Fibroblast of the aortic adventitia (primary cell): ENCODE measurements at places on chromosomes 5 and 9. TPM values are rescaled to one million over a fixed set of nuclear protein-coding genes. Genes with fewer than 3 reads are reported as not detected.

GRCh38 chr9:83623679-83624076 is 735 bp downstream of the IDNK start:
- peak; percentile 38 for DNase-seq

IRX4 gene
- not detected in 2 replicates for total RNA-seq

- DNase-seq = no peak
These were observed 9.6 kb upstream of the DMRT3 start for GRCh38 chr9:966870-967269.

- DNase-seq = no peak
These were observed 128.9 kb downstream of the STARD4 start for GRCh38 chr5:111383288-111383970.

SUSD1 gene
- 11.4 and 16.4 TPM in 2 replicates for total RNA-seq

GRCh38 chr5:123244458-123244857 is 155.4 kb downstream of the PRDM6 start:
- DNase-seq = no peak

GRCh38 chr5:173412566-173412965 is 84.4 kb upstream of the STC2 start:
- DNase-seq = no peak

DNA sequence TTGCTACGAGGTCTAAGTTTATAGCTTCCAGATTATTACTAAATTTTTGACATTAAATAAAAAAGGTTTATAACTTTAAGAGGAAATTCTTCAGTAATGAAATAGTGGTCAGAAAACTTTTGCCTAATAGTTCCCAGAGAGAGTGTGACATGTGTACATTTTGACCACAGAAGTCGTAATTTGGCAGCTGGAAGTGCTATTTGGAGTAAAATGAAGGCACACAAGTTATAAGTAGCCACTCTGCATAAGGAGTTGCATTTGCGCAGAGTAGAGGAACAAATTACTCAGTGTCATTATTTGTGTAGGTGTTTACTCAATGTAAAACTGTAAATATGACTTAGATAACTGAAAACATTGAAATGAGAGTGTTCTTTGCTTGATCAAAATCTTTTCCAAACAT is 408.4 kb downstream of the CCDC171 start:
- DNase-seq = no peak

DNA sequence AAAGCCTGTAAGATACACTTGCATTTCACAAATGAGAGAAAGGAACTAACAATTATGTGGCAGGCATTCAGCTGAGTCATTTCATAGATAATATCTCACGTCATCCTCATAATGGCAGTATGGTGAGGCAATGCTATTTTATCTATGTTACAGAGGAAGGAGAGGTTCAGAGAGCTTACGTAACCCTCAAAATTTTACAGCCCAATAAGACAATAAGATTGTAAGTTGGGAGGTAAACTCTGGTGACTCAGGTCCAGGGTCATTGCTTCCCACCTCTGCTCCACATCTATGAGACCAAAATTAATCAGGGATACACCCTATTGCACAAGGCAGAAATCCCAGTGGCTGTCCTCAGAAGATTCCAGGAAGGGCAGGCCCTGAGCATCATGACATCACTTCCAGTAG is 309.7 kb downstream of the NSG2 start:
- peak; percentile 96 for DNase-seq

- no peak for DNase-seq
These were observed 92.3 kb upstream of the COL5A1 start for GRCh38 chr9:134549336-134549735.

FYB1 gene
- total RNA-seq = 0.08 and 0.54 TPM in 2 replicates

GRCh38 chr5:3384531-3384930 is 211.1 kb upstream of the IRX1 start:
- no peak for DNase-seq

DNA sequence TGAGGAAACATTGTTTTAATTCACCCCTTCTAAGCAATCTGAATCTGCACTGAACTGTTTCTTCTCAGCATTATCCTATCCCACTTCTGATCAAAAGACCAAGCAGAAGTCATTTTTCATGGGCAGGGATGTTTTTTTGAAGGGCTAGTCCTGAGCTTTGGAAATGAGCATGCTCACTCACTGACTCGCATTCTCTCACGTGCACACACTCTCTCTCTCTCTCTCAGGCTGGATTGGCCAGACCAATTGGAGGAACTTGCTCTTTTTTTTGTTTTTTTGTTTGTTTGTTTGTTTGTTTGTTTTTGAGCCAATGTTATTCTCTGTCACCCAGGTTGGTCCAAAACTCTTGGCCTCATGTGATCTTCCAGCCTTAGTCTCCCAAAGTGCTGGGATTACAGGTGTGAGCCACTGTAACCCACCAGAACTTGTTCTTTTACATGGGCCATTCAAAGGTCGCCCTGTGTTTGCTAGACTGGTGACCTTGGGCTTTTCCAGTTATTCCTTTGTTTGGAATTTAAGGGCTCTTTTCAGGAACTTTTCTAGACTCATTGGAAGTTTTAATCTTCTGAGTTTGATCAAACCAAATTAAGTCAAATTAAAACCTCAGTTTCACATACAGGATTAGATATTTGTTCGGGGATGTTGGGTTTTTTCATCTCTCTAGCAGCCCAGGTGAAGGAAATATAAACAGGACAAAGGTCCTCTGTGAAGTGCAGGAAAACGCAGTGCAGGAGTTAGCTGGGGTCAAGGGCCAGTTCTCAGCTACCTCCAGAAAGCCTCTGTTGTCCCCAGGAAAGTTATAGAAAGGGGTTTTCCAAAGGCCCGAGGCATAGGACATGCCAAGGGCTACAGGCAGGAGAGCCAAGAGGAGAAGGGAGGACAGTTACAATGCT is 13.1 kb downstream of the FAXDC2 start:
- DNase-seq = no peak

- no peak for DNase-seq
These were observed 22.4 kb downstream of the CXXC5 start for GRCh38 chr5:139670369-139671095.

DNA sequence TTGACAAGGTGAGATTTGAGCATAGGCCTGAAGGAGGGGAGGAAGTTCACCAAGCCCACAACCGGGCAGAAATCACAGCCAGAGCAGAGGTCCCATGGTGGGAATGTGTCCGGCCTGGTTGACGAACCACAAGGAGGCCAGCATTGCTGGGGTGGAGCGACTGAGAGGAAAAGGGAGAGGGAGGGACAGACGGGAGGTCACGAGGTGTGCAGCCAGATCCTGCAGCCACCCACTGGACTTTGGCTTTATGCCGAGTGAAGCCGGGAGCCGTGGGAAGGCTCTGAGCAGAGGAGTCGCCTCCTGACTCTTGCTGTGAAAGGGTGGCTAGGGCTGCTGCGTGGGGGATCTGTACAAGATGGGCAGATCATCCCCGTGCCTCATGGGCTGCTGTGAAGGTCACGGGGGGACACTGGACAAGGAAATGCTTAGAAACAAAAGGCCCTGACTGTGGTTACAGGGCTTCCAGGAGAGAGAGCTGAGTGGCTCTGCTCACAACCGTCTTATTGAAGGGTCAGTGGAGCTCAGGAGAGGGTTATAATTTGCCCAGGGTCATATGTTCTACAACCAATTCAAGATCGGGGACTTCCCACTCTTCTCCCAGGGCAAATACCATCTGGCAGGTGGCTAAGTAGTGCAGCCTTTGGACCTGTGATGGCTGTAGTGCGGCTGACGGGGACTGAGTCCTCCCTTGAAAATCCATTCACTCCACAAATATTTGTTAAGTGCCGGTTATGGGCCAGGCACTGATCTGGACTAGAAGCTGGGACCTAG is 15.6 kb upstream of the CD74 start:
- DNase-seq = peak; percentile 62

- DNase-seq = no peak
These were observed 291.9 kb upstream of the PDE4D start for GRCh38 chr5:60185231-60186099.
